ENCODE measurements at places on chromosomes 3 and 15.

DNA sequence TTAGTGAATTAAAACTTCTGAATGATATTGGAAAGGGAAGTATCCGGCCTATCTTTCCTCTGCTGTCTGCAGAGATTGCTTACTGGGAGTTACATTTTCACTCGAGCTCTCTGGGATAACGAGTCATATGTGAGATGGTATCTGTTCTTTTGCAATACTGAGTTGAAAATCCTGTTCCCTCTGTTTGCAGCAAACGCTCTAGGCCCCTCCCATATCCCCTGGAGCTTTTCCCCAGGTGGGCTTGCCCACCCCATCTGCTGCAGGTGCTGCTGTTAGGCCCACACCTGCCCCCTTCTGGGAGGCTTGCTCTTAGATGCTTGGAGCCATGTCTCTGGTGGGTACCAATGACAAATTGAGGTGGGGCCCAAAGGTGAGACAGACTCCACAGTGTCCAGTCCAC is 42.7 kb upstream of the MTMR10 start:
- H3K4me3 ChIP-seq, result no peak overlapping the region
- H3K27ac ChIP-seq, result no peak overlapping the region
- H3K4me1 ChIP-seq, result peaks cover 21% of the 10 kb centered on the region

DNA sequence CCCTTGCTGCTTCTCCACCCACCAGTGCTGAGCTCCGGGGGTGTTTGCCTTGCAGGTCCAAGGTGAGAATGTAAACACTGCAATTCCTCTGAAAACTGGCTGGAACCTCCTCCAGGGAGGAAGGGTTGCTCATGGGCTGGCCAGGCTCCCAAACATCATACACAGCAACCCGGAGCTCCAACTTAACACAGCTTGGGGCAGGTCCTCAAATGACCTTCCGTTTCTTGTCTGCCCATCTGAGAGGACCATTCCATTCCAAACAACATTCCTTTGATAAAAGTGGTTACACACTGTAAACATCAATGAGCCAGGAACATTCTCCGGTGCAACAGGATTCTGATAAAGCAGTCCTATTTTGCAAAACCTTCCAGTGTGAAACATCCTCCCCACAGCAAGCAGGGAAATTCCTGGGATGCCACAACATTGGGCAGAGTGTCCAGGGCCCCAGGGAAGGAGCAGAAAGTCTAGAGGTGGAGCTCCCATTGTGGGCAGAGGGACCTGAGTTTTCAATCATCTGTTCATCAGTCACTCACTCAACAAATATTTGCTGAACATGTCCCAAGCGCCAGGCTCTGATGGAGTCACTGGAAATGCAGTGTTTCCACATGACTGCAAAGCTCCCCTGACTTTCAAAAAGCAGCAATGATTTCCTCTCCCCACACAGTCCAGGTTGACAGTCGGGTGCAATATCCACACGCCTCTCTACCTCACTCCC is 7.3 kb upstream of the HEG1 start:
- H3K4me1 ChIP-seq, result peaks cover 19% of the 10 kb centered on the region
- peak overlapping the region; percentile 74 for H3K27ac ChIP-seq
- no peaks in the 10 kb centered on the region for H3K36me3 ChIP-seq
- no peak for DNase-seq
- H3K4me3 ChIP-seq, result 0 out of 2 replicates have a peak overlapping the region, but pooled peaks have one; percentile 10

DNA sequence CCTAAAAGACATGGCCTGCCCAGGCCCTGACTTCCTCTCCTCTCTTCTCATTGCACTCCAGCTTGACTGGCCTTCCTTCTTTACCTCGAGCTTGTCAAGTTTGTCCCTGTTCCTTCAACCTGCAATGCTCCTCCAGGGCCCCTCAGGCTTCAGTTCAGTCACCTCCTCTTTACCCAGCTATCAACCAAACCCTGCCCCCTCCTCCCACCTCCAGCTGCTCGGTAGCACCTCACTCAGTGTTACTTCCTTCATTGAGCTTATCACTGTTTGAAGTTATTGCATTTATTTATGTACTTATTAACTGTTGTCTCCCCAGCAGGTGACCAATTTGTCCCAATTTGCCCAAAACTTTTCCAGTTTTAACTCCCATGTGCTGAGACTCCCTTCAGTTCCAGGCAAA is 95.8 kb upstream of the UBE2E1 start:
- no peak for DNase-seq
- H3K4me1 ChIP-seq, result 0 out of 2 replicates have a peak, but pooled peaks cover 4% of the 10 kb centered on the region
- H3K27me3 ChIP-seq, result no peaks in the 10 kb centered on the region
- H3K4me3 ChIP-seq, result no peak overlapping the region
- H3K27ac ChIP-seq, result no peak overlapping the region

DNA sequence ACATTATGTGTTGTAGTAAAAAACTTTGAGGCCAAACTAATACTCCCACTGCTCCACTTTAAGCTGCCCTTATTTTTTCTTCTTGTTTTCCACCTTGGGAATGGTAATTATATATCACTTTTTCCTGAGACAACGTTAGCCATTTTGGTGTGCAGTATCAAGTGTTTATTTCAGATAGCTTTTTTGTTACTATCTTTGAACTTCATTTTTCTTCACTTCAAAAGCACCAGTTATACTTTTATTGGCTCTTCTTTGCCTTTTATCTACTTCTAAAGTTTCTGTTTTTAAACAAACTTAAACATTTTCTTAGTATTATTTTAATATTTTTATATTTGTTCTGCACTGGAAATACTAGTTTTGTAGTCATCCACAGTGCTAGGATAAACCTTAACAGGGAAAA is 6.5 kb downstream of the TOPAZ1 start:
- no peaks in the 10 kb centered on the region for H3K27me3 ChIP-seq
- H3K4me1 ChIP-seq, result no peaks in the 10 kb centered on the region
- no peaks in the 10 kb centered on the region for H3K36me3 ChIP-seq
- no peak overlapping the region for H3K27ac ChIP-seq
- no peak overlapping the region for H3K4me3 ChIP-seq

DNA sequence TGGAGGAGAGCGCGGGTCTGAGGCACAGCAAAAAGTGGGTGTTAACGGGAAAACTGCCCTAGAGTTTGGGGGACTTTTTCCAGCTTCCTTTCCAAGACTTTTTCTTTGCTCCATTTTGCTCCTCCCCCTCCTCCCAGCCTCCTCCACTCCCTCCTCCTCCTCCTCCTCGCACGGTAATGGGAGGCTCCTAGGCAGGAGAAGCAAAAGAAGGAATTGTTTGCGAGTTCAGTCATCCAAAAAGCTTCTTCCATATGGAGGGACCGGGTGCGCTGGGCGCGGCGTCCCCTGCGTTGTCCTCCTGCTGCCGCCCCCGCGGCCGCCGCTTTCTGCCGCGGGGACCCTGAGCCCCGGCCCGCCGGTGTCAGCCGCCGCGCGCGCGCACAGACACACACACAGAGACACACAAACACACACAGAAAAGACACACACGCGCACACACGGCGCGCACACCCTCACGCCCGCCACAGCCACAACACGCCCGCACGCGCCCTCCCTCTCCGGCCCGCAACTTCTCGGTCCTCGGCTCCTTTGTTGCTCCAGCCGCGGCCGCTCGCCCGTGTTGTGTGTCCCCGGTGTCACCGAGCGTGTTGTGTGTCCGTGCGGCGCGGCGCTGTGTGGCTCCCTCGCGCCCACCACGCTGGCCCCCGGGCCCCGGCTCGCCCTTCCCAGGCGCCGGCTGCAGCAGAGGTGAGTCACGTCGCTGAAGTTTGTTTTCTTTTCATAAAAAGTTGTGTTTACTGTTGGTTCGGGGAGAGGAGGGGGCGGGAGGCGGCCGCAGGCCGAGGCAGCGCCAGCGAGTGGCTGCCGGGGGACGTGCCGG is at the start of gene BOC:
TSS of gene BOC (plus strand) at position 228 of the 820 bp plus-strand sequence. CDS start 38,246 bp downstream, outside the sequence.
- H3K27ac ChIP-seq, result peak within 1 kb of the TSS; percentile 74
- H3K36me3 ChIP-seq, result peaks cover 3% of the 10 kb centered on the region
- H3K27me3 ChIP-seq, result no peaks in the 10 kb centered on the region
- peak; percentile 76 for DNase-seq
- no peaks in the 10 kb centered on the region for H3K4me1 ChIP-seq

GRCh38 chr3:123750659-123751420 is 133.3 kb downstream of the MYLK start:
- peak overlapping the region; percentile 91 for H3K27ac ChIP-seq
- no peak for DNase-seq
- peaks cover 11% of the 10 kb centered on the region for H3K4me1 ChIP-seq
- H3K36me3 ChIP-seq, result peaks cover 52% of the 10 kb centered on the region
- H3K27me3 ChIP-seq, result no peaks in the 10 kb centered on the region

- no peaks in the 10 kb centered on the region for H3K27me3 ChIP-seq
- no peak overlapping the region for H3K4me3 ChIP-seq
- no peak overlapping the region for H3K27ac ChIP-seq
- peak; percentile 11 for DNase-seq
- no peaks in the 10 kb centered on the region for H3K4me1 ChIP-seq
Measured at GRCh38 chr3:143951351-143951971, 20.2 kb upstream of the DIPK2A start.

GRCh38 chr15:50531766-50532165 is 14.7 kb downstream of the USP50 start:
- H3K4me3 ChIP-seq, result no peak overlapping the region
- no peaks in the 10 kb centered on the region for H3K27me3 ChIP-seq
- no peak overlapping the region for H3K27ac ChIP-seq

DNA sequence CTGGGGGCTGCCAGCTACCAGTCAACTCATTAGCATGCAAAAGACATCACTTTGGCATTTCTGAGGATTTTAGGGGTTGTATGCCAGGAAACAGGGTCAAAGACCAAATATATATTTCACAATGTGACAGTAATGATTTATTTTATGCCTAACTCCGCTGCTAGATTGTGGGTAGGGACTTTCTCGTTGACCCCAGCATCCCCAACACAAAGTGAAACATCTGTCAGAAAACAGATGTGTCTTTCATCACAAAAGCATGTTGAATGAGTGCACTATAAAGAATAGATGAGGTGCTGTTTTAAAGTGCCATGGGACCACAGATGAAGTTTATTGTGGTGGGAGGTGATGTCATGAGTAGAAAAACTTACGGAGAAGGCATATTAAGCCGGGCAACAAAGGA is 59.7 kb downstream of the ITPR1 start:
- no peaks in the 10 kb centered on the region for H3K4me1 ChIP-seq
- DNase-seq, result no peak
- no peaks in the 10 kb centered on the region for H3K27me3 ChIP-seq
- no peak overlapping the region for H3K4me3 ChIP-seq

GRCh38 chr15:89150762-89151664 is 62.8 kb downstream of the ABHD2 start:
- no peak overlapping the region for H3K4me3 ChIP-seq
- no peak overlapping the region for H3K27ac ChIP-seq
- peaks cover 44% of the 10 kb centered on the region for H3K36me3 ChIP-seq

DNA sequence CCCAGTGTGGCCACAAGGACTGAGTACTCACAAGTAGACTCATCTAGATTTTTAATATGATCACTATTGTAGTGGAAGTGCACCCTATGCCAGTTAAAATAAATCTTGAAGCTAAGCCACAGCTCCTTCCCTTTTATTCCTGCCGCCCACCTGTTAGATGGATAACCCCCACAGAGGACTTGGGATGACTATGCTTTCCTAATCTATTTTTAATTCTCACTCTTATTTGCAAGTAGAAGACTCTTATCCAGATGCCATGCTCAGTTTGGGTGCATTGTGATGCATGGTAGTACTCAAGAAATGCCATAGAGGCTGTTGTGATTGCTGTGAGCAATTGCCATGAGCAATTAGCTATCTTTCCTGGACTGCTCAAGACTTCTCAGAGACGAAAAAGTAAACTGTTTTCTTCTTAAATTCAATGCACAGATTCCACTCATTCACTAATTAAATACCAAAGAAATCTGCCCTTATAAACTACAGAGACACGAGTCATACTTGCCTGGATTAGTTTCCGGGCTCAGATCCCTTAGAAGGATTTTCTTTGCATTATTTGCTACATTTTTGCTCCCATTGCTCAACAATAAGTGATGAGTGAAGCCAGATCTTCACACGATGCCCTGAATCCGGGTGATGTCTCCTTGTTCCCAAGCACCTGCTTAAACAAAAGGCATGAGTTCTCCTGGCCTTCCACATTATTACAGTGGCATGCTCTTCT is 472.1 kb downstream of the SOX2 start:
- no peak for DNase-seq
- no peak overlapping the region for H3K4me3 ChIP-seq
- H3K27ac ChIP-seq, result no peak overlapping the region

GRCh38 chr3:110646496-110646895 is 425.1 kb upstream of the NECTIN3 start:
- H3K4me1 ChIP-seq, result no peaks in the 10 kb centered on the region
- no peak for DNase-seq
- no peaks in the 10 kb centered on the region for H3K36me3 ChIP-seq

DNA sequence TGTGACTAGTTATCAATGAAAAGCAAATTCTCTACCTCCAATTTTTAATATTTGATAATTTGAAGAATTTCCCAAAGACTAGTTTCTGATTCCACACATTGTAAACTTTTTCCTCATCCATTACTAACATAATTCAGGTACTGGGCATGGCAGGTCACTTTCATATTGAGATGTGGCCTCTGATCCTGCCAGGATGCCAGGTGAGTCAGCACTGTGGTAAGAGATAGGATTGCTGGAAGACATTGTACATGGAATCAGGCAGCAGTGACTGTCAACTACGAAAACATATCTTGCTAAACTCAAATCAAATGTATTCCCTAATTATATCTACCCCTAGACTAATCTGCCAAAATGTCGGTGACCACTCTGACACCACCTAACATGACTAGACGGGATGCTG is 33.2 kb upstream of the POU1F1 start:
- no peaks in the 10 kb centered on the region for H3K36me3 ChIP-seq
- no peak overlapping the region for H3K4me3 ChIP-seq
- H3K27me3 ChIP-seq, result peaks cover 10% of the 10 kb centered on the region
- DNase-seq, result no peak
- no peak overlapping the region for H3K27ac ChIP-seq

DNA sequence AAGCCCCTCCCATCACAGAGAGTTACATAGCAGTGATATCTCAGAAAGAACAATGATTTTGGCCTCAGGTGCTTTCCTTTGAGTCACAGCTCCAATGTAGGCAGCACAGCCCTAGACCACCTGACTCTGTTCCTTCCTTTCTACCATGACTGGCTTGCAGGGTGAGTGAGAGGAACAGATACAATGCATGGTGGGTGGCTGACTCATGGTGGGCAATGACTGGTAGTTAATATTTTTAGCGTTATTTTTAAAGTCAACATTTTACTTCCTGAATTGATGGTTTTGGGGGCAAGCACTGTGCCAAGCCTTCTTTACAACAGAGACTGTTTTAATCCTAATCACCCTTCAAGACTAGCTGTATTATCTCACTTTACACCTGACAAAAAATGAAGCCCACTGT is 32.8 kb upstream of the ST3GAL6 start:
- DNase-seq, result no peak
- H3K36me3 ChIP-seq, result no peaks in the 10 kb centered on the region

- H3K27me3 ChIP-seq, result no peaks in the 10 kb centered on the region
- H3K36me3 ChIP-seq, result no peaks in the 10 kb centered on the region
- no peaks in the 10 kb centered on the region for H3K4me1 ChIP-seq
- H3K27ac ChIP-seq, result no peak overlapping the region
- no peak for DNase-seq
Measured at GRCh38 chr3:14716591-14716990, 41.6 kb downstream of the C3orf20 start.

All from SK-N-SH (cell line).